Tibial nerve (tissue), 4 donors: ENCODE measurements at places on chromosomes 7 and 10.

DNA sequence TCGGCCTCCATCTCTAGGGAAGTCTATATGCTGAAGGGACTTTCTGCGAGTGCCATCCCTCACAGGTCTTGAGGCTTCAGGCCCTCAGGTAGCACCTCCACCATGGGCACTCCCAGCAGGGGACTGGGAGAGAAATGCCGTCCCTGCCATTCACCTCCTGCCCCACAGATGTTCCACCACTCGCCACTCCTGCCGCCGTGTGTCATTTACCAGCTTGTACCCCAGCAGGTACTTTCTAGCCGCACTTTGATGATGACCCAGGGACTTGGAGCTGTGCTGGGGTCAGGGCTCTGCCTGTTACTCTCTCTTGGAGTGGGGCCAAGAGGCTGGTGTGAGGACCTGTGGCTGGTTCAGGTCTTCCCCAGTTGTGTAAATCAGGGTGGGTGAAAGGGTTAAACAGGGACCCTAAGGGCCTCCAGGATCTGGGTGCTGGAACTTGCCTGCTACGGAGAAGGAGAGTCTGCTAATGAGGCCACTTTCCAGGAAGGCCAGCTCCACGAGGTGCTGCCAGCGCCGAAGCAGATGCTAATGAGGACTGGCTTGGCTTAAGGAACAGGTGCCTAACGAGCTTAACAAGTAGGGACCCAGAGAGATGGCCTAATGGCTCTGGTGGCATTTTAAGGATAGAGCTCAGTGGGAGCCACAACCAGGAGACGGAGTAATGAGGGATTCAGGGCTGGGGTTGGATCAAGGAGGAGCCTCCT is 32.4 kb downstream of the CRHR2 start:
- no peak for DNase-seq

DNA sequence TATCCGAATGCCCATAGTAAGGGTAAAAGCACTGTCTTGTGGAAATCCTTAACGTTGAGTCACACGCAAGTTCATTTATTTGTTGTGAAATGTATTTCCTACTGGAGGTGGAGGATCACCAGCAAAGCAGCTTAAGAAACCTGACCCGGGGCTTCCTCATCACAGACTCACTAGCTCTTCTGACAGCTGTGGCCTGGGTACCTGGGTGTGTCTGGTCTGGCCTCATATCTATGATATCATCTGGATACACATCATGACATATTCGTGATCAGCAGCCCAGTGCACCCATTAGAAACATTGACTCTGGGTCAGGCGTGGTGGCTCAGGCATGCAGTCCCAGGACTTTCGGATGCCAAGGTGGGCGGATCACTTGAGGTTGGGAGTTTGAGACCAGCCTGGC is 8.8 kb downstream of the DRGX start:
- DNase-seq: no peak

- no peak for DNase-seq
These were observed 69.6 kb downstream of the ATXN7L1 start for GRCh38 chr7:105806592-105807447.

GRCh38 chr7:124784879-124785818 is 19.6 kb upstream of the GPR37 start:
- no peak for DNase-seq

DNA sequence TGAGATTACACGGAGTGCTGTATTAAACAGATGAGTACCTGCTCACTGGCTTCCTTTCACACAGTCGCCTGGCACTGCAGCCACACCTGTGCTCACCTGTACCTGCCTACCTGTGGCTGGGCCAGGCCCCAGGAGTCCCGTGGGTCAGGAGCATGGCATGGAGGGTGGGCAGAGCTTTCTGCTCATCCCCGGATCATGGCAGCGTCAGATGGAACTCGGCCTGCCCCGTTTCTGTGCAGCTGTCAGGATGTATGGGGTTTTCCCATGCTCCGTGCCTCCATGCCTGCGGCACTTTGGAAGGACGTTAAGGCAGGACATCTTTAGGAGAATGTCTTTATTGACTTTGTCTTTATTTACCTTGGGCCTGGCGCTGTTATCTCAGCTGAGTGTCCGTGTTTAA is 112.2 kb downstream of the MGMT start:
- DNase-seq: no peak

GRCh38 chr7:73612598-73613269 is 11.6 kb downstream of the MLXIPL start:
- DNase-seq: no peak

GRCh38 chr7:140402178-140402835 is 1.6 kb upstream of the RAB19 start:
- DNase-seq: no peak

DNA sequence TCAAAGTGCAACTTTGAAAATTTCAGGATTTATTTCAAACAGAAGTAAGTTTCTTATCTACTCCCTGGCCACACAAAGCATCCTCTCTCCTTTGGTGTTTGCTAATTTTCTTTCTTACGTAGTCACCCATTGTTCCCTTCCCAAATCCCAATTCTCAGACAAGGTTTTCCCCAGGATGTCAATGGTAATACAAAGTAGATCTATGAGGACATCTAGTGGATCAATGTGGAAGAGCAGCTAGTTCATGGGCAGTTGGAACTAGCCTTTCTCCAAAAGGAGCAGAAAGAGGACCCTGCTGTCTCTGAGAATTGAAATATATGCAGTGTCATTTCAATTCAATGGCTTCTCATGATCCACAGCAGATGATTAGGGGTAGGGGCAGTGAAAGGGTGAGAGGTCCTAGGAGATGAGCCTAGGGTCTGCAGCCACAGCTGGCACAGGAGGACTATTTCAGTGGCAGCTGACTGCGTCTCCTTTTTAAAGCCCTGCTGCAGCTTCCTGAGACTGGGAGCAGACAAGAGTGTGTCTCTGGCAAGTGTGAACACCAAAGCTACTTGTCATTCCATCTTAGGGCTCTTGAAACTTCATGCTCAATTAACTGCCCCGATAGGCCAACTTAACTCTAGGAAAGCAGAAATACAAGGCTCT is 632.6 kb downstream of the KCNMA1 start:
- DNase-seq: peak; percentile 89

DNA sequence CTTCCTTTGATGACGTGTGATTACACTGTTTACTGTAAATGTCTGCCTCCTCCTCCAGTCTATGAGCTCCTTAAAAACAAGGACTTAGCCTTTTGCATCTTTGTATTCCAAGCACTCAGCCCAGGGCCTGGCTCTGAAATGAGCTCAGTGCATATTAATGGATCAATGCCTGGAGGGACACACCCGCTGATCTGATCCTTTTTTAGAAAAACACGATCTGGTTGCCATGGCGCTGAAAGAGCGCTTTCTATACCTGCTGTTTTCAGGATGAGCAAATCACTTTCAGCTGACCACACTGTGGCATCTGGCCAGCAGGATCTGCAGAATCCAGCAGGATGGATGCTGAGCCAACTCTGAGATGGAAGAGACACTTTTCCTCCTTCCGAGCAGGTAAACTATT is 37.8 kb upstream of the GARS1 start:
- DNase-seq: no peak

GRCh38 chr10:29709484-29710002 is 74.8 kb upstream of the SVIL start:
- DNase-seq: no peak

DNA sequence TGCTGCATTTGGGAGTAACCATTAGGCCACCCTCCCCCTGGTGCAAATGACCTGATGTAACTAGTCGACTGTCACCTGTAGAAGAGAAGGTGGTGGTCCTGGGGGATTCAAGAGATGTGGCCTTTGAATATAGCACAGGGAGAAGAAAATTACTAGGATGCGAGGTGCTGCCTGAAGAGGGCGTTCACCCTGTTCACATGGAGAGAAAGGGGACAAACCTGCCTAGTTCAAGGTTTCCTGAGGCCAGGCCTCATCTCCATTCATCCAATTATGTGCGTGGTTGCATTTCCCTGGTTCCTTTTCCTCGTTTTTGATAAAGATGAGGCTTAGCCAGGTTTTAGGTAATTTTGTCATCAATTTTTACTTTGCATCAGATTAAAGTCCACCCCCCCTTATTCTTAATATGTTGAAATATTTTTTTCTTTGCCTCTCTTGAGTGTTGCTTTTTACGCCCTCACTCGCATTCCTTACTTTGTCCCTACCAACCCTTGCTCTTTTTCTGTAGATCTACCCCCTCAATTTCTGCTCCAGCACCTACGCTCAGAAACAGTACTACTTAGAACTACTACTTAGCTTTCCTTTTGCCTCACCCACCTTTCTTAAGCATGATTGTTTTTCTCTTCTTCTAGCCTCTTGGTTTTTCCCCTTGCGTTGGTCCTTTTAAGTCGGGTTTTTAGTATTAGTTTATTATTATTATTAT is 13.7 kb downstream of the CLCN1 start:
- no peak for DNase-seq

DNA sequence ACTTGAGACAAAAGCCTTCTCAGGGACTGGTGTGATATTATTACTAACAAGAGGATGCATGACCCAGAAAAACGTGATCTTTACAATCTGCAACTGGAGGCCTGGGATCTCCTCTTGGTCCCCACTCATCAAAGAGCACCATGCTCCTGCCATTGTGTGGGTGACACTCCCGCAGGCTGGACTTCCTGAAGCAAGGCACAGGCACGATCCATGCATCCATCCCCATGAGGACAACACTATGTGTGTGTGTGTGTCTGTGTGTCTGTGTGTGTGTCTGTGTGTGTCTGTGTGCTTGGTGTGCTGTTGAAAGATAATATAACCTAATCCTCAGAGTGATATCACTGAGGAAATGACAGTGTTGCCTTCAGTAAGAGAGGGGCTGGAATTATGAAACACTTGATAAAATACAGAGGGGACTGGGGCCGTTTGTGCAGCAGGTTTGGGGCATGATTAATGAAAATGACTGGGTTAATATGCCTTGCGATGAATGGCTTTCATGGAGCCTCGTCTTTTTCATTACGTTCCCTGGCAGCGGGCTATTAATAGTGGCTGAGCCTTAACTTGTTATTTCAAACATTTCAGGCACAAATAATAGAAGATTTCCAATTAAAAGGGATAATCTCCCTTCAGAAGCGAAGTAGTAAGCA is 180.8 kb upstream of the TCERG1L start:
- DNase-seq: no peak

GRCh38 chr10:60453036-60453435 is 63.4 kb upstream of the ANK3 start:
- no peak for DNase-seq

DNA sequence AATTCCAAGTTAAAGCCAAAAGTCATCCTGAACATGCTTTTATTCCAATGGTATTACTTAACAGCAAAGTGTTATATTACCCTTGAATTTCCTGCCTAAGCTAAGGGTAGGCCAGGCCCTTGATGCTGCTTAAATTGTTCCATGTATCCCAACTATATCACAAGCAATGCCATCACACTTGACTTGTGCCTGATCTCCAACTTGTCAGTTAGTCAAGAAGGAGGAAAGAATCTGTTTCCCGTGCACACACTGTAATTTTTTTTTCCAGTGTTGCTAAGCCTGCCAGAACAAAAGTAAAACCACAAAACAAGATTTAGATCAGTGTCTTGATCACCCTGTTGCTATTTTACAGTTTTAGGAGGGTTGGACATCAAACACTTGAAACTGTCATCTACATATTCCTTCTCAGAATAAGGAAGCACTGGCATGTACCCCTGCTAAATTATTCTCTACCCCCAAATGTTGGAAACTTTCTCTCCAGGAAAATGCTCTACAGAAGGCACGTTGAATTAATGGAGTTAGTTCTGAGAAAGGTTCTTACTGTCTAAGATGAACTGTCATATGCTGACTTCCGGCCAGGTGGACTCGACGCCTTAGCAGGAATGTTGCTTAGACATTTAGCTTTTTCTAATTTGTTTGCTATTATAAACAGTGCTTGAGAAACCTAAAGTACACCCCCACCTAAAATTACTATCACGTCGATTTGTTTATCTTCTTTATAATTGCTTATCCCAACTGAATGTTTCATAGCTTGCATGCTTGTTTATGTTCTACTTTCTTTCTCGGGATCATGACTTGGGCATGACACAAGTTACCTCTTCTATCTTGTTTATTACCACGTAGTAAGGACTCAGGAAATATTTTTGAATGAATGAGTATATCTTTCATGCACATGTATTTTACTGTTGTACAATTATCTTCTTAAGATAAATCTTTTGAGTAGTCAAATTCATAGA is 105.5 kb upstream of the ZNF438 start:
- peak; percentile 1 for DNase-seq

DNA sequence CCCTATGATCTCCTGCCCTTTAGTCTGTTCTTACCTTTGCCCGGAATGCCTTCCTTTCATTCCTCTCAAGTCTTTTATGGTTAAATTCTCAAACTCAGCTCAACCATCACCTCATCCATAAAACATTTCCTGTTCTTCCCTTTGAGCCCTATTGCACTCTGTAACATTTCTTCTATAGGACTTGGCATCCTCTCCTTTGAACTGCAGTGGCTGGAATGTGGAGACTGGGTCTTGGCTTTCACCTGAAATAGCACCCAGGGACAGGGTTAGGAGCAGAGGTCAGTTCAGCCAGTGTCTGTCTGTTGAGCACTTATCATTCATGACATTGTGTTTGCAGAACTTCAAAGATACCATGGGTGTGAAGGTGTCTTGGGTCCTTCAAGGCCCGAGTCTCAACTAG is 7.2 kb downstream of the NFE2L3 start:
- no peak for DNase-seq

- no peak for DNase-seq
These were observed 203.7 kb downstream of the TRIL start for GRCh38 chr7:28754447-28754846.
